ENCODE measurements at places on chromosomes 6 and 20.
A peak's percentile ranks its signal among the peaks of the same experiment; 100 is the strongest.

DNA sequence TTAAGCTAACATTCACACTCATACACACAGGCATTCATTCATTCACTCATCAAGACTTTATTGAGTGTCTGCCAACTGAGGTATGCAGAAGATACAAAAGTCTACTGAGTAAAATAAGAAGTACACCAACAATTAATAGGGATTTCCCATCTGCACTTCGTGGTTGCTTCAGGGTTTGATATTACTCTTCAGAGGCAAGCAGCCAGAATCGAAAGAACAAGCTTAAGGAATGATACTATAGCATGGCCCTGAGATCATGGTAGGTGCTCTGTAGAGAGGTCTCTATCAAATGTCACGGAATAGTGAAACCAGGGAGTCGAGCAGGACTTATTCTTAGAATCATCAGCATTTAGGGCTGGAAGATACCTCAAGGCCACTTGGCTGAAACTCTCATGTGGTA lies 135.4 kb downstream of the NRN1 start:
- no peak for DNase-seq

GRCh38 chr20:50561379-50562078 lies 51.3 kb downstream of the PTPN1 start:
- peak; percentile 15 for DNase-seq

DNA sequence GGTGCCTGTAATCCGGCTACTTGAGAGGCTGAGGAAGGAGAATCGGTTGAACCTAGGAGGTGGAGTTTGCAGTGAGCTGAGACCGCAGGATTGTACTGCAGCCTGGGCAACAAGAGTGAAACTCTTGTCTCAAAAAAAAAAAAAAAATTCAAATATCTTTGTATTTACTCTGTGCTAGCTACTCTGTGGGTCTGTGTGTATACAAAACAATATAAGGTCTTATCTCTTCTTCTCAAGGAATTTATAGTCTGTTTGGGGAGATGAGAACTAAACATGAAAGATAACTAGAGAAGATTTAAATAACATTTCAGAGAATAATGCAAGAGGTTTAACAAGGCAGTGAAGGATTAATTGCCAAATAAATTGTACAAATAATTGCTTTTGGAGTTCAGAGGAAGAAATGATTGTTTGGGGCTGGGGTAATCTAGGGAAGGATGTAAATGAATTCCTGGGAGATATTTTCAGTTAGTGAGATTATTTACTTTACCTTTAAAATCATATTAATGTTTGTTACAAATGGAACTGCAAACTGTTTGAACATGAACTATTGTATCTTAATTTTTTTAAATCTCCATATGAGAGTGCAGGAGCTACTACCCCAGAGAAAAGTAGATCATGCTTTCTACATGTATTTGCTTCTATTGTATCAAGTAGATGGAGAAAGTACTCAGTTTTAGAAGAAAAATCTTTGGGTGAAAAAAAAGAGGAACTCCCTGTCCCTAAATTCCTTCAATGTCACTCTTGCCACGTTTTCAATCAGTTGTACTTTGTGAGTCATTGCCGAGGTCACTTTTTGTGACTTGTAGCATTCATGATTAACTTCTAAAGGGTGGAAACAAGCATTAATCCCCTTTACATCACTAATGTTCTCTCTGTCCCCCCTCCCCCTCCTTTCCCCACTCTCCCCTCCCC lies 39.0 kb downstream of the NCOA3 start:
- DNase-seq, result no peak

GRCh38 chr6:122449069-122449468 lies 22.5 kb downstream of the SERINC1 start:
- no peak for DNase-seq

DNA sequence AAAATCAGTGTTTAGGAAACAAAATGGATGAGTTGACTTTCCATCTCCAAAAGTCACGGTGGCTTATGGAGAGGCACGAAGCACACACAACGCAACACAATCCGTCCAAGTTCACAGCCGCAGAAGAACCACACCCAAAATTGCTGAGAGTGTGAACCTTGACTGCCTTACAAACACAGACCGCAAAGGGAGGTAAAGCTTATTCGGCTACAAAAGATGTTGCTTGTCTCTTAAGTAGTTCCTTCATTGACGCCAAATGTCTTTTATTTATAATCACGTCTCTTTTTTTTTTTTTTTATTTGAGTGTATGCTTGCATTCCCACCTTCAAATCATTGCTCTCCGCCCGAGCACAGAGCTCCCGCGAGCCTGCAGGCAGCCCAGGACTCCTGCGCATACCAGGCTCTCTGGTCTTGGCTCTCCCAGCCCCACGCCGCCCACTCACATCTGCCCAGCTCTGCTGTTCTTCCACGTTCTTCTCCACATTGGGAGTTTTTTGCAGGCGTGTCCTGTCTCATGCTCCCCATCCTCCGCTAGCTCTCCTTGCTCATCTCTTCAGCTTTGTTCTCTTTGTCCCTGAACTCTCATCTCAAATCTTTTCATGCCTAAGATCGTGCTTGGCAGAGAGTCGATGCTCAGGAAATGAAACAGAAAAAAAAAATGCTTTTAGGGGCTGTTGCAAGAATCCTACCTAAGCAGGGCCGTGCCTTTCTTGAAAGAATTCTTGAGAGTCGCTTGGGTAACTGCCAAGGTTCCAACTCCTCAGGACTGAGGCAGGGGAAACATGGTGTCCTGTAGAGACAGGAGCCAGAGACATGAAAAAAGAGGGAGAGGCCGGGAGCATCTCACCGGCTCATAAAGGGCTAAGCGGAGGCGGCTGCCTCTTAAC lies 25.8 kb downstream of the LY86 start:
- DNase-seq, result no peak

DNA sequence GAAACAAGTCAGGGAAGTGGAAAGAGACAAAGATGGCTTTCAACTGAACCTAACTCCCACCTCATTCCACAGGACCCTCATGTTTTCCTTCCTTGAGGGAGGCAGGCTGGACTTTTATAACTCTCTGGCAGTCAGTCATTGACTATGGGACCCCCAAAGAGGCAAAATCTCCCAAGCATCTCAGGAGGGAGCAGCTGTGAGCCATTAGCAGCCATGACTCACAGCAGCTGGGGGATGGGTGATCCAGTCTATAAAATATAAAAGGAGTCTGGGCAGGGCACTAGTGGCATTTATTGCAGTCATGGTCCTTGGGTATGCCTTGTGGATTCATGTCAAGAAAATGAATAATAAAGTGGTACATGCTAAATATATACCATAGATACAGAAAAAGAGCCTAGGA lies 387.0 kb upstream of the CHD6 start:
- no peak for DNase-seq

GRCh38 chr20:52731093-52731492 lies 241.1 kb upstream of the TSHZ2 start:
- DNase-seq, result no peak

DNA sequence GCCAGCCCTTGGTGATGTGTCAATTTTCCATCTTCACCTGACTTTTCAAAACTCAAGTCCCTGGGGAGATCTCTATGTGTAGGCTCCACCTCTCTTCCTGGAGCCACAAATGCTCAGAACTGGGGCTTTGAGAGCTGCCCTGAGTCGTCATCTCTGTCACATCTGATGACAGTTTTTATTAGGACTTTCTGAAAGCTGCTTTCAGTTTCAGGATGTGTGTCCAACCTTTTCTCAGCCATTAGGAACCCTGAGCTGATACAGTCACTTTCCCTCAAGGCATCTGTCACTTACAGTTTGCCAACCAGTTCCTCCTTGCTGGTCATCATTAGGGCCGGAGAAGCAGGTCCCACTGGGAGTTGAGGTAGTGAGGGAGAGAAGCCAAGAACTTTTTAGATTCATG lies 365.9 kb upstream of the CHD6 start:
- DNase-seq, result no peak

- DNase-seq, result no peak
Measured at GRCh38 chr20:55153001-55153645, 677.7 kb downstream of the DOK5 start.

GRCh38 chr6:45899683-45899946 lies 116.0 kb downstream of the CLIC5 start:
- no peak for DNase-seq

DNA sequence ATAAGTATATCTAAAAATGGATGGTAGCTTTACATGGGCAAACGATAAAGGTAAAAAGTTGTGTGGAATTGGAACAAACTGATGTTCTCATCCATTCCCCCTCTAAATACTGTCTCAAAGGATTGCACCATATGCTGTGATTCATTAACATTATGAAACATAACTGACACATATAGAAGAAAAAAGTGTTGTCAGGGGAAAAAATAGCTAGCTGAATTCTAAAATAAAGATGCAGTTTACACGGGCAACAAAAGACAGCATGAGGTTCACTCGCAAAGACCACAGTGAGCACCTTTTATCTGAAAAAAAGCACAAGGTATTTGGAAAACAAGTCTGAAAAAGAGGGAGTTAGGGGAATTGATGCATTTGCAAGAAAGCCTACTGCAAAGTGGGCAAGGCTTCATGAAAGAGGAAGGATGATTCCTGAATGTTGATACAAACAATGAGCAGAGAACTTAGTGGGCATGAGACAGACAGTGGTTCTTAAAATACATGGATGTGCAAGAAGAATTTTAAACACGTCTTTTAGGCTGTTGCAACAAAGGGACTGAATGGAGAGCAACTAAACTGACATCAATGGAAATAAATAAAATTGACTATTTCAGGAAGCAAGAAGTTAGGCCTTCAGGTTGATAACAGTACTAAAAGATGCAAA lies 280.9 kb downstream of the KIF16B start:
- DNase-seq, result no peak

- DNase-seq, result no peak
Measured at GRCh38 chr20:24478584-24478983, 9.2 kb downstream of the SYNDIG1 start.

- DNase-seq, result no peak
Measured at GRCh38 chr6:150641398-150642139, 41.9 kb downstream of the PLEKHG1 start.

DNA sequence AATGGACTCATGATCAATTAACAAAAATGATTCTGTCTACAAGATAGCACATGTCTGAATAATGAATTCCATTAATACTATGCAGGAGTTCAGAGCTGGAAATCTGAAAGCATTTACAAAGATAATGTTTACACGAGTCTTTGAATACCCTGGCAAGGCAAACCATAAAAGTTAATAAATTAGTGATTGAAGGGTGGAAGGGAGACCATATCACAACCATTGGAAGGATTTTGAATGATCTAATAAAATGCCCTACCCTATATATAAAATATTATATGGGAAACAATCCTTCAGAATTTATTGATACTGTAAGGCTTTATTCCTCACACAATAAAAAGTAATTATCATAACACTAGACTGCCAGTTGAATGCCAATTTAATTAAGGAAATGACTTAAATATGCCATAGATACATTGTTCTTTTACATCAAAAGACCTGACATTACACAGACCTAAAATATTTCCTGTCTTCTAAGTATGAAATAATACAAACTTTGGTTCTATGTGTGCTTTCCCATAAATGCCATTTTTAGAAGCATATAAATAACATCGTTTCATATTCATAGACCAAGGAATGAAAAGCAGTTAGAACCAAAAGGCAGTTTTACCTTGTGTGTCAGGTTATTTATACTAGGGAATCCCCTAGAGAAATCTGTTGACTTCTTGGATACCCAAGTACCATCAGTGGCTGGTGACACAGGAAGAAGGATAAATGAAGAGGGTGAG lies 249.2 kb upstream of the MARCKS start:
- DNase-seq, result no peak

GRCh38 chr6:6660339-6661045 lies 72.0 kb downstream of the LY86 start:
- DNase-seq, result no peak

DNA sequence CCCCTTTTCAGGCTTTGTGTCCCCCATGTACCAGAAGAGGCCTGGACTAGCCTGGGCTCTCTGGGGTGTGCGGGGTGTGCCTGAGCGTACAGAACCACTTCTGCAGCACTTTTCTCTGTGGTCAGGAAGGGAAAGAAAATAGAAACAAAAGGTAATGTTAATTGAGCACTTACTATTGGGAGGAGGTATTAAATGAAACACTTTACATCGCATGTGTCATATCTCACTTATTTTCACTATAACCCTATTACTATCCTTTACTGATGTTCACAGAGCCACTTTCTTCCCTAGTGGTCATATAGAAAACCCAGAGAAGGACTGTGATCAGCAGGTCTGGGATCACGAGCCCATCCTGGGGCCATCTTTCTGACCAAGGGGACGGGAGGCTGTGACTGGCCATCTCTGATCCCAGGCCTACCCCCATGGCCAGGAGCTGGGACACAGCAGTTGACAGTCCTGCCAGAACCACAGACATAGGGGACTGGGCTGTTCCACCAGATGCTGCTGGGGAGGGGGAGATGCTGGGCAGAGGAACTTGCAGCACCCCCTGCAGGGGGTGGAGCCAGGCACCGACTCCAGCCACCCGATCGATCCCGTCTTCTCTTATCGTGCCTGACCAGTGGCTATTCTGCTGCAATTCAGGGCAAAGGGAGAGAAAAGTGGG lies 107.6 kb downstream of the VEGFA start:
- no peak for DNase-seq

GRCh38 chr6:5085648-5086293 lies 630 bp downstream of the PPP1R3G start:
- no peak for DNase-seq

DNA sequence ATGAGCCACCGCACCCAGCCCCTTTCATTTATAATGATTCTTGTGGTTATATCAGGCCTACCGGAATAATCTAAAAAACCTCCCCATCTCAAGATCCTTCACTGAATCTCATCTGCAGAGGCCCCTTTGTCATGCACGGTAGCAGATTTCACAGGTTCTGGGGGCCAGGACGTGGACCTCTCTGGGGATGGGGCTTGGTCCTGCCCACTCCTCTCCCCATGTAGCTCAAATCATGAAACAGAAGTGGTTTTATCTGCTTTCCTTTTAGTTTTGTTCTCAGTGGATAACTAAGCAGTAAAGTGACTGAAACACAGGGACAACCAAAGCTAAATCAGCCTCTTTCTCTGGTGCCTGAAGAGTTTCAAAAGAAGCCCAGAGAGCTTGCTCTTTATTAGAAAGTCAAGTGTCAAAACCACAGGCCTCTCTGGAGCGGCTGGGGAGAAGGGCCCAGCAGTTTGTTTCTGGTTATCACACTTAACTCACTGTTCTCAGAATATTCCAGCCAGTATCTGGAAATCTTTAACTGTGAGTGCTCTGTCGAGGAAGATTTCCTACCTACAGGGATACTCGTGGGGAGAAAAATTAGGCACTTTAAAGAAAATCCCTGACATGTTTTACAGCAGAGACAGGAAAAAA lies 60.6 kb upstream of the FAM184A start:
- DNase-seq, result no peak

GRCh38 chr20:62925076-62925419 lies 1.3 kb downstream of the DIDO1 start:
- no peak for DNase-seq

DNA sequence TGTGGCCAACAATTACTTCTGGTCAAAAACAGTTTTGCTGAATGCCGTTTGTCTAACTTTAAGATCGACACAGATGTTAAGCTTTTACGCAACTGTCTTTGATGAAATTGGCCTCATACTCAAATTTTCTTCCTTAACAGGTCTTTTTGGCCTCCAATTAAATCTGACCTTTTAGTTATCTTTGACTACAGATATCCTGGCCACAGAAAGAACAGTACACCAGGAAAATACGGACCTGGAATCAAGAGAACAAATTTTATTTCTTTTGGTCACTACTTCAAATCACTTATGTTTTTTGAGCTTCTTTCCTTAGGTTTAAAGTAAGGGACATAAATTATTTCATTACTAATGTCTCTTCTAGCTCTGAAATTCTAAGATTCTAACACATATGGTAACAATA lies 49.8 kb downstream of the IBTK start:
- DNase-seq, result no peak

Data from stimulated activated CD8-positive, alpha-beta memory T cell treated with anti-CD3 and anti-CD28 coated beads, Interleukin-12 subunit alpha, Interleukin-12 subunit beta, amount 100 ng/mL, for 1 hour (primary cell).